ENCODE measurements at places on chromosomes 6 and 20.

GRCh38 chr20:33012327-33013189 is 5.1 kb downstream of the BPIFB2 start:
- DNase-seq: no peak

GRCh38 chr20:47489448-47489872 is 12.2 kb upstream of the NCOA3 start:
- no peak for DNase-seq

GRCh38 chr6:57261926-57262325 is 39.8 kb upstream of the RAB23 start:
- DNase-seq: no peak

- no peak for DNase-seq
Measured at GRCh38 chr6:122063076-122063475, 336.4 kb upstream of the HSF2 start.

- DNase-seq: no peak
Measured at GRCh38 chr20:56453352-56453751, 15.1 kb upstream of the RTF2 start.

- no peak for DNase-seq
Measured at GRCh38 chr20:18007534-18008292, 38.9 kb downstream of the MGME1 start.

GRCh38 chr20:56217829-56218228 is 30.7 kb upstream of the MC3R start:
- no peak for DNase-seq

- no peak for DNase-seq
Measured at GRCh38 chr6:100726666-100727065, 154.5 kb downstream of the ASCC3 start.

DNA sequence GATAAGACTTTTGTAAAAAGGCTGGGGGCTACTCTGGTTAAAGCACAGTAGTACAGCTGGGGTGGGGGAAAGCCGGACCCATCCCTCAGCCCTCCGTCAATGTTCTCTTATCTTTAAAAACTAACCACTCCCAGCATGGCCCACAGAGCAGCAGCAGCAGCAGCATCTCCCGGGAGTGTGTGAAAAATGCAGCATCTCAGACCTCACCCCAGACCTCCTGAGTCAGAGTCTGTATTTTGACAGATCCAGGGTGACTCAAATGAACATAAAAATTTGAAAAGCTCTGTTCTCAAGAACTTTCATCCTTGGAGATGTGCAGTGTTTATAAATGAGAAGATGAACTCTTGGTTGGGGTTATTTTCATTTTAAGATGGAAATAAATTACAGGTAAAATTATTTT is 277.7 kb upstream of the ECI2 start:
- no peak for DNase-seq

Measured in stimulated activated CD4-positive, alpha-beta T cell treated with anti-CD3 and anti-CD28 coated beads, Interleukin-2, amount 100 ng/mL, for 4 hours (primary cell).